ENCODE measurements at places on chromosomes 2 and 18. TPM values are rescaled to one million over a fixed set of nuclear protein-coding genes. Genes with fewer than 3 reads are reported as not detected.

Gene SLC23A3
- 0.23 TPM for total RNA-seq

Gene DNAH6
- 16.1 TPM for total RNA-seq

Gene LOXHD1
- 0.23 TPM for total RNA-seq

Gene CHST9
- total RNA-seq, result 7.2 TPM

Gene NT5C1B
- not detected for total RNA-seq
